NCI-H524 treated with DMSO at 0.1 percent for 48 hours (cell line): ENCODE measurements at places on chromosomes 6 and 20.

- no peak for DNase-seq
Measured at GRCh38 chr20:44646023-44646640, 5.4 kb downstream of the ADA start.

DNA sequence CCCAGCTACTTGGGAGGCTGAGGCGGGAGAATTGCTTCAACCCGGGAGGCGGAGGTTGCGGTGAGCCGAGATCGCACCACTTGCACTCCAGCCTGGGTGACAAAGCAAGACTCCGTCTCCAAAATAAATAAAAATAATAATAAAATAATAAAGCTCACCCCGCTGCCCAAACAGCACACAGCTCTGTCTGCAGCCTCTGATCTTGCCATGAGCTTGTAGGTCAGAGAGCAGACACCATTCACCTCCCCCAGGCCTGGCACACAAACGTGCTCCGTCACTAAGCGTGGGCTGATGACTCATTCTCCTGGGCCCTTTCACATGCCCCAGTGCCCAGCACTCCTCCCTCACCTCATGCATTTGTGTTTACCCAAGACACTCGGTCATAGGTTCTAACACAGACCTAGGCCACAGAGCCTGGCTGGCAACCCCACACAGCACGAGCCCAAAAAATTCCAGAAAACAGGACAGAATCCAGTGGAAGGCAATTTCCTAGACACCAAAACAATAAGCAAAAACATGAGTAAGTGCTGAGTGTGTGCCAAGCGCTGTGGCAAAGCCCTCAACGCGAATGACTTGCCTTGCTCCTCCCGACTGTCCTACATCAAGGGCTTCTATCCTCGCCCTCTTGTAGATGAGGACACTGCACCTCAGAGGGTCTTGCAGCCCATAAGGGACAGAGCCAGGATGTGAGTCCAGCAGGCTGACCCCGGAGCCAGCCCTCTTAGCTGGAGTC is 18.0 kb downstream of the ATP9A start:
- no peak for DNase-seq

- no peak for DNase-seq
Measured at GRCh38 chr6:72305971-72306370, 315.9 kb upstream of the KCNQ5 start.

DNA sequence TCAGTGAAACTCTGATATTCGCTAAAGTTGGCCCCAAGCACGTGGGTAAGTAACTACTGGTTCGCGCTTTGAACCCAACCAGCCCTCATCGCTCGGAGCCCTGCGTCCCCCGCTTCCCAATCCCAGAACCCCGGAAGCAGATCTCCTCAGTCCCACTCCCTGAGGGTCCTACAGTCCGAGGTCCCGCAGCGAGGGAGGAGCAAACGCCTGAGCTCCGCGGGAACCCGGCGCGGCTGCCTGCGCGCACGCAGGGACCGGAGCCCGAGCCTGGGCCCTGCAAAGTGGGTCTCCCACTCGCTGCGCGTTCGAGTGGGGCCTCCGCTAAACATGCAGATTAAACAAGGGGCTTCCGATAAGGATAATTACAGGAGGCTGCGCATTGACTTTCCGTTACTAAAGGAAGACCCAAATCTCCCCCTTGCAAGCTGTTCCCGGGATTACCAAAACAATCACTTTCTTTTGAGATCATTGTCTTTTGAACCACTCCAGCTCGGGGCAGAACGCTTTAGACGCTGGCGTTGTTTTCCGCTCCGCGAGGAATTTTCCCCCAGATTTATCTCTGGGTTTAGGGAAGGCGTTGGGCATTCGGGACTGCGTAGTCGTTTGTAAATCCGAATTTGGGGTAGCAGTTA is 1.3 kb upstream of the VSX1 start:
- no peak for DNase-seq

- DNase-seq: no peak
Measured at GRCh38 chr20:1566701-1567100, 9.2 kb upstream of the SIRPD start.

GRCh38 chr6:40299681-40300080 is 287.5 kb downstream of the LRFN2 start:
- no peak for DNase-seq

GRCh38 chr6:8108031-8108660 is 5.8 kb upstream of the EEF1E1 start:
- DNase-seq: no peak
